ENCODE measurements at places on chromosomes 3 and 15. TPM values are rescaled to one million over a fixed set of nuclear protein-coding genes. Genes with fewer than 3 reads are reported as not detected.
A peak's percentile ranks its signal among the peaks of the same experiment; 100 is the strongest.

Gene KBTBD13
- not detected for total RNA-seq

- no peaks in the 10 kb centered on the region for H3K4me1 ChIP-seq
- no peak for DNase-seq
- no peaks in the 10 kb centered on the region for H3K27me3 ChIP-seq
These were observed 209.1 kb downstream of the NR1D2 start for GRCh38 chr3:24154013-24154695.

DNA sequence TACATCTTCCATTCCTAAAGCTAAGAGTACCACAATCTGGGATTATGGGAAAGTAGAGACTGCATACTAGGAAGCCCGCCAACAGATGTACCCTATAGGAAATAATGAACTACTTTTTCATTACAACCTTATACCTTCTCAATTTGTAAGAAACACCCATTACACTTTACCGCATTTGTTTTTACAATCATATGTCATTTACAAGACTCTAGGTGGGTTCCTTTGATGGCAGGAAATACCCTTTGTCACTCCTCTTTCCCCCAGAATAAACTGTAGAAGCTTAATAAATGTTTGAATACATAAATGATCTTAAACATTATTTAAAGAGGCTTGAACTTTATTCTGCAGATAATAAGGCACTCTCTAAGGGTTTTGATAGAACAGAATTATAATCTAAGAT, 150.1 kb upstream of the TGFBR2 start:
- H3K27me3 ChIP-seq = no peaks in the 10 kb centered on the region
- no peak overlapping the region for H3K4me3 ChIP-seq
- no peak overlapping the region for H3K27ac ChIP-seq
- H3K4me1 ChIP-seq = no peaks in the 10 kb centered on the region
- no peaks in the 10 kb centered on the region for H3K36me3 ChIP-seq

DNA sequence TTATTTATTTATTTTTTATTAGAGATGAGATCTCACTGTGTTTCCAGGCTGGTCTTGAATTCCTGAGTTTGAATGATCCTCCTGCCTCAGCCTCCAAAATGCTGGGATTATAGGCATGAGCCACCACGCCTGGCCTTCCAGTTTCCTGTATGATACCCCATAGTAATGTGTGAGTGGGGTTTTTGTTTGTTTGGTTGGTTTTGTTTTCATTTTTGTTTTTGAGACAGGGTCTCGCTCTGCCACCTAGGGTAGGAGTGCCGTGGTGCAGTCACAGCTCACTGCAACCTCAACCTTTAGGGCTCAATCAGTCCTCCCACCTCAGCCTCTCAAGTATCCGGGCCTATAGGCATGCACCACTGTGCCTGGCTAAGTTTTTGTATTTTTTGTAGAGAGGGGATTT, 30.9 kb downstream of the GOLM2 start:
- no peak overlapping the region for H3K27ac ChIP-seq
- no peak overlapping the region for H3K4me3 ChIP-seq
- DNase-seq = no peak
- no peaks in the 10 kb centered on the region for H3K4me1 ChIP-seq
- no peaks in the 10 kb centered on the region for H3K27me3 ChIP-seq
- H3K36me3 ChIP-seq = no peaks in the 10 kb centered on the region

Gene SV2B
- total RNA-seq = not detected

GRCh38 chr3:177553012-177553411, 355.7 kb upstream of the TBL1XR1 start:
- no peak overlapping the region for H3K27ac ChIP-seq
- no peak for DNase-seq
- H3K36me3 ChIP-seq = no peaks in the 10 kb centered on the region
- H3K27me3 ChIP-seq = no peaks in the 10 kb centered on the region

DNA sequence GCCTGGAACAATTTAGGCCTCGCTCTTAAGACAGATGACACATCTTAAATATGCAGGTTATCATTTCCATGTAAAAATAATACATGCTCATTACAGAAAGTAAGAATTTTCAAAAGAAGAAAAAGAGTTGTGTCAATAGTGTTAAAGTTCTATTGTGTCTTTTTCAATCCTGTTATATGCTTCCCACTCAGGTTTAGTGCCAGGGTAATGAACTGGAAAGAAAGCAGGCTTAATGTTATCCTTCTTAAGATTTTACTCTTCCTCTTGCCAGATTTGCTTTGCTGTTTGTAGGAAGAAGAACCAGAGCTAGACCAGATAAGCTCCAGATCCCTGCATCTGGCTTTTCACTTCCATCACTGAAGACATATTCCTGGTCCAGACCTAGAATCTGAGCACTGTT, 128.6 kb downstream of the TPRG1 start:
- no peak overlapping the region for H3K4me3 ChIP-seq
- H3K27me3 ChIP-seq = peaks cover 3% of the 10 kb centered on the region
- no peaks in the 10 kb centered on the region for H3K4me1 ChIP-seq
- H3K36me3 ChIP-seq = no peaks in the 10 kb centered on the region

- peak; percentile 82 for DNase-seq
- no peak overlapping the region for H3K27ac ChIP-seq
- H3K36me3 ChIP-seq = no peaks in the 10 kb centered on the region
- peaks cover 10% of the 10 kb centered on the region for H3K4me1 ChIP-seq
- no peak overlapping the region for H3K4me3 ChIP-seq
These were observed 215.5 kb upstream of the KCNMB2 start for GRCh38 chr3:178320456-178321351.
